IMR-90 (cell line): ENCODE measurements at places on chromosomes 2 and 18. TPM values are rescaled to one million over a fixed set of nuclear protein-coding genes. Genes with fewer than 3 reads are reported as not detected.

Gene MEP1B
- polyA plus RNA-seq: not detected in 2 replicates

Gene RAB6C
- polyA plus RNA-seq: not detected in 2 replicates

Gene SH2D6
- 0.32 and 0.37 TPM in 2 replicates for polyA plus RNA-seq

Gene HIBCH
- polyA plus RNA-seq: 8.3 and 11.9 TPM in 2 replicates

Gene CRIM1
- 285 and 316 TPM in 2 replicates for polyA plus RNA-seq

Gene OTOS
- polyA plus RNA-seq: 0.34 TPM in 1 of 2 replicates, not detected in the other

Gene SMAD4
- 54.3 and 57.6 TPM in 2 replicates for polyA plus RNA-seq

Gene NEU2
- not detected in 2 replicates for polyA plus RNA-seq

Gene ACVR1C
- polyA plus RNA-seq: 0.01 and 0.07 TPM in 2 replicates

Gene HTR2B
- 0.23 and 0.26 TPM in 2 replicates for polyA plus RNA-seq

Gene CCDC148
- polyA plus RNA-seq: 0.17 and 0.31 TPM in 2 replicates

Gene ST6GAL2
- not detected in 2 replicates for polyA plus RNA-seq

Gene ACOXL
- not detected in 2 replicates for polyA plus RNA-seq

Gene SLC9A4
- polyA plus RNA-seq: not detected in 2 replicates

Gene VIL1
- not detected in 2 replicates for polyA plus RNA-seq

Gene ZNF385B
- 0.03 TPM in 1 of 2 replicates, not detected in the other for polyA plus RNA-seq

Gene HOXD11
- not detected in 2 replicates for polyA plus RNA-seq

Gene RESP18
- polyA plus RNA-seq: not detected in 2 replicates

Gene COL3A1
- polyA plus RNA-seq: 326 and 402 TPM in 2 replicates

Gene MRO
- polyA plus RNA-seq: not detected in 2 replicates

Gene SERPINE2
- 62.7 and 109 TPM in 2 replicates for polyA plus RNA-seq

Gene NT5DC4
- not detected in 2 replicates for polyA plus RNA-seq
